ENCODE measurements at places on chromosomes 1 and 21.

DNA sequence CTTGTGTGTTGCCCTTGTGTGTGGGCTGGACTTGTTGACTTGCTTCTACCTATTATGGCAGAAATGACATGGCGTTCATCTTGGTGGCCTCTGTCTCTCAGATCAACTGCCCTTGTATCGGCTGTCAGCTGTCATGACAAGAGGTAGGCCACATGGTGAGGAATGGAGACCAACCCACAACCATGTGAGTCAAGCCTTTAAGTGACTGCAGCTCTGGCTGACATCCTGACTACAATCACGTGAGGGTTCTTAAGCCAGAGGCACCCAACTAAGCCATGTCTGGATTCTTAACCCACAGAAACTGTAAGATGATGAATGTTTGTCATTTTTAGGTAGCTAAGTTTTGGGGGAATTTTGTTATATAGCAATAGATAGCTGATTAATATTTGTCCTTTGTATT, 82.1 kb downstream of the KCND3 start:
- DNase-seq = peak; percentile 36

DNA sequence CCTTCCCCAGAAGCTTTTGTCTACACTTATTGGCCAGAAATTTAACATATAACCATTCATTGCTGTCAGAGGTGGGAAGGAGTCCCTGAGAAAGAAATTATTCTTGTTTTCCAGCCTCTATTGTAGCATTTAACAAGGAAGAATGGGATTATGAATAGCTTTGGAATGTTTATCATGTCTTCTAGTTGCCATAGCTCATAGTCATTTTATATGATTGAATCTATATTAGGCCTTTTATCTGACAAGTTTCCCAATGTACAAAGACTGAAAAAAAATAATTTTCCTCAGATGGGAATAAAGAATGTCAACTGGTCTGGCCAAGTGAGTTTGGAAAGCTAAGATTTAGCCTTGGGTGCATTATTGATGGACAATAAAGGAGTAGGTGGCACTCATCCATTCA, 28.3 kb downstream of the PTPRC start:
- DNase-seq = no peak

GRCh38 chr1:204151552-204152309, at the start of gene ETNK2:
Gene ETNK2, minus strand, starts transcription at chr1:204152044. Its CDS starts 192 bp downstream, at chr1:204151852.
- DNase-seq = peak; percentile 21

DNA sequence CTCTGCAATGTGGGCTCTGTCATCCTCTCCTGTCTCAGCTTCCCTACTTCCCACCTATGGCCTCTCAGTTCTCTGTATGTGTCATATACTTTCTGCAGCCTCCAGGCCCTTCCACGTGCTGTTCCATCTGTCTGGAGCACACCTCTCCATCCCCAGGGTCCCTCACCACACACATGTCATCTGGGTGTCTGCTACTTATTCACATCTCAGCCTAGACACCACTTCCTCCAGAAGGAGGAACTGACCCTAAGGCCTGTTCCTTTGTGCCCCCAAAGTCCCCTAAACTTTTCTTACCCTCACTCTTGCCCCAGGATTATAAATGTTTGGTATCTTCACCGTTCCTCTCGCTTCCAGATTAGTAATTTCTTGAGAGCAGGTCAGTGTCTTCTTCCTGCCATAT, 10.1 kb downstream of the LACTBL1 start:
- DNase-seq = no peak

GRCh38 chr21:37395961-37396360, 29.4 kb downstream of the DYRK1A start:
- no peak for DNase-seq

DNA sequence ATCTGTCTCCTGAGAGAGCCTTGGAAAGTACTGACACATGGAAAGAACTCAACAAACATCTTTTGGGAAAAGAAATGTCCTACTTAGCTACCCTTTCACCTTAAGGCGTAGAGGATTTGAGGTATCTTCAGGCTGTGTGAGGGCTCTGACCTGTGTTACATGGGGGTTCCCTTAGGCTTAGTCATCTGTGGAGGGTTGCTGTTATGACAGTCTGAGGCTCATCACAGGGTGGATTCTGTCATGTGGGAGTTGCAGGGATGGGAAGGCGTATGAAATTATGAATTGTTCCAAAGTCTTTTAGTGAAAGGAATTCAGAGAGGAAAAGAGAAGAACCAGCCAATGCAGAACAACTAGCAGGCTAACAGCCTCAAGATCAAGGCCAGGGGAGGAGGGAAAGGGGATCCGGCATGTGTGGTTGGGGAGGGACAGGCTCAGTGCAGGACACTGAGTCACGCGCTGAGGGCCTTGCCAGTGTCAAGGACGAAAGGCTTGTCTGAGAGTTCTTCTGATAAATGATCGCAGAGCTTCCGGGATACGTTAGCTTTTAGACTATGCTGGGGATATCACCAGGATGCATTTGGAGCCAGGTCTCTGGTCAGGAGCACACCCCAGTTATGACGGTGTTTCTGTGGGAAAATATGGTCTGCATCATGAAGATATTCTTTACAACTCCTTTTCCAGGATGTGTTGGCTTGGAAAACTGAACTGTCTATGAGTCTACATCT, 24.6 kb upstream of the PLA2G2C start:
- no peak for DNase-seq

DNA sequence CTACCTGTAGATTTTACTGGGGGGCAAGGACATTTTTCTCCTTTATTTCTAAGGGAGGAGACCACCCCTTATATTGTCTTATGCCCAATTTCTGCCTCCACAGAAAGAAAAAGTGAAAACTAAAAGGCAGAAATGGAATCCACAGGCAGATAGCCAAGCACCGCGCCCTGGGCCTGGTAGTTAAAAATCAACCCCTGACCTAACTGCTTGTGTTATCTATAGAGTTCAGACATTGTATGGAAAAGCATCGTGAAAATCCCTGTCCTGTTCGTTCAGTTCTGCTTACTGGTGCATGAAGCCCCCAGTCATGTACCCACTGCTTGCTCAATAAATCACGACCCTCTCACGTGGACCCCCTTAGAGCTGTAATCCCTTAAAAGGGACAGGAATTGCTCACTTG, 33.7 kb upstream of the IL6R start:
- no peak for DNase-seq

DNA sequence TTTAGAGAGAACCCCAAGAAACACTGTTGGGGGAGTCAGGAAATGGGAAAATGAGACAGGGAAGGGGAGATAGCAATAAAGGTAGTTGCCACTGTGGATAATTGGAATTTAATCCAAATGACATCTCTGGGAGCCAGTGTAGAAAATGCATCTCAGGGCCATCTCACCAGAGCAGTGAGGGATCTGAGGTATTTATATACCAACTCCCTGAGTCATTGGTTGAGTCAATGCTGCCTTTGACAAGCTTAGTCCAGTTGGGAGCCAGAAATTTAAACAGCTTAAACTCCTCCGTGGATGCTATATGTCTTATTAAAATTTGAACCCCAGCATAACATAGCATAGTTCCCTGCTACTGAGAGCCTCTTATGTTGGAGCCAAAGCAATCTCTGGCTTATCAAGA, 140.3 kb downstream of the SLC30A10 start:
- DNase-seq = no peak

DNA sequence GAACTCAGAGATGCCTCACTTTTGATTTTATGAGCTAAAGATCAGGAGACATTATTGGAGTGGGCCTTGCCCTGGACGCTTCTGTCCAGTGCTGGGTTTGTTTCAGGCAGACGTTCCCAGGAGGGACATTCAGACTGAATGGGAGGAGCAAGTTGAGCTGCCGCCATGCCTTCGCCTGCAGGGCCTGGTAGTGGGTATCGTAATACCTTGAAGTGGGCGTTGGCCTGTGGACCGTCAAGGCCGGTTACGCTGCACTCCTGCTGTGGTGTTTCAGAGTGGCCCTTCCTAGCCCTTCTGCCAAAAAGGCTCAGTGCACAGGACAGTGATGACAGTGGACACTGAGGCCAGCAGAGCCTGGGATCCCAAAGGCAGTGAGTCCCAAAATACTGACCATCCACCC, 1.6 kb downstream of the FAM3B start:
- DNase-seq = no peak

DNA sequence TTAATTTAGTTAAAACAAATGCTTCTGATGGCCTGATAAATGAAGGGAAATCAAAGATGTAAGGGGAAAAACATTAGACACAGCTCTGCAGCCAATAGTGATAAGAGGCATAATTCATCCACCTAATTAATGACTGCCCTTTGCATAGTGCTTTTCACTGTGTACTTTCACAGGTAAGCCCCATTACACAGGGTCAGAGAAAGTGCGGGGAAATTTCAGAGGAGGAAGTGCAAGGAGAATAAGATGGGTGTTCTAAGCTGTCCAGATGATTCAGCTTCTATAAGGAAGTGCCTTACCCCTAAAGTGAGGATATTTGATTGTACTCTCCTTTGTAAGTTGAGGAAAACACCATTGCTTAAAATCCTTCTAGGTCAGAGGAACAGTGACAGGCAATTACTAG, 88.0 kb downstream of the NR5A2 start:
- no peak for DNase-seq

DNA sequence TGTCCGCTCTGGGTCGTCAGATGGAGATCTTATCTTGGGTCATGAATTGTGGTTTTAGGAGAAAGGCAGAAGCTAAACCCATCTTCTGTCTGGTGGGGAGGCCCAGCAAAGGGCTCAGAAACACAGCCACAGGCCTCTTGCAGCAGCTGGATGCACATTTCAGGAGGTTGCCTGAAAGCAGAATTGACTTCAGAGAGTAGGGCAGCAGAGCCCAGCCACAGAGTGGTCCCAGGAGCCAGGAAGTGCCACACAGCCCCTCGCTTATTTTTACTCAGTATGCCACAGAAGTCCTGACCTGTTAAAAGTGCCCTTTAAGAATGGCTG, 8.3 kb upstream of the RIPK4 start:
- no peak for DNase-seq

GRCh38 chr1:234543442-234544086, 64.6 kb upstream of the TARBP1 start:
- DNase-seq = no peak

DNA sequence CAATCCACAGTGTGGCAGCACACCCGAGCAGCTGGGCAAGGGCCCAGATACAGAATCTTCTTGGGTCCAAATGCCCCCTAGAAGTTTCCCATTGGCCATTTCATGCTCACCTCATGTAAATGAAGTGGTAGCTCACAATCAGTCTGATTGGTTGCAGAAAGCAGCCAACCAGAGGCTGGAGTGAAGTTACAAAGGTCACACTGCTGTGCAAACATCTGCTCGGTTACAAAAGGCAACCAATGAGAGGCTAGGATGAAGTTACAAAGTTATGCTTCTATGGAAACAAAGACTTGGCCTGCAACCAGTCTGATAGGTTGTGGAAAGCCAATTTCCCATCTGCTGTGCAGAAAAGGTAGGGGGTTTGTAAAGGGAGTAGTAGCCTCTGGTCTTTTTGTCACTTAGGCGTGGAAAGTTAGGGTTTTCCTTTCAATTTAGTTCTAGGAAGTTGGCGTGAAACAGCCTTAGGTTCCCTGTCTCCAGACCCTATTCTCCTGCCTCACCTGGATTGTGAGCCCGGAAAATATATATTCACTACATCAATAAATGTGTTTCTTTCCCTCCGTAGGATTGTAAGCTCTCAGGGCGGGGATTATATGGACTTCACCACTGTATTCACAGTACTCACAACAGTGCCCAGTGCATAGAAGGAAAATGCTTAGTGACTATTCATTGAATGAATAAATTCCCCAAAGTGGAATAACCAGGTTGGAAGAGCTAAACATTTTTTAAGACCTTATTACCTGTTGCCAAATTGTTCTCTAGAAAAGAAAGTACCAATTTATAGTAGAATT, 91.9 kb downstream of the URB2 start:
- no peak for DNase-seq

DNA sequence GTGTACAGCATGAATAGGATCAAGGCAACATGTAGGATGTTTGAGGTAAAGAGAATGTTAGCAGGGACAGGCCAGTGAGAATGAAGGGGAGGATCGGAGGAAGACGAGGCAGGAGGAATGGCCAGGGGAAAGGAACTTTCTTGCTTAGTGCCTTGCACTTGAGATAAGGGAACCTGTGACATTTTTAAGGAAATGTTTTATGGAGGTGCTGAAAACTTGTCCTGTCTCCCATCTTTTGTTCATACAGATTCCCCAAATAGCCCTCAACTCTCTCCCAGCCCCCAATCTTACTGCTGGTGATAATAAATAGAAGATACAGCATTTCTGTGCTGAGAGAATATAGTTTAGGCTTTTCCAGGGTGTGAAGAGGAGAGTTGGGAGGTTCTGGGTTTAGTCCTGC, 13.6 kb downstream of the ATP8B2 start:
- DNase-seq = no peak

DNA sequence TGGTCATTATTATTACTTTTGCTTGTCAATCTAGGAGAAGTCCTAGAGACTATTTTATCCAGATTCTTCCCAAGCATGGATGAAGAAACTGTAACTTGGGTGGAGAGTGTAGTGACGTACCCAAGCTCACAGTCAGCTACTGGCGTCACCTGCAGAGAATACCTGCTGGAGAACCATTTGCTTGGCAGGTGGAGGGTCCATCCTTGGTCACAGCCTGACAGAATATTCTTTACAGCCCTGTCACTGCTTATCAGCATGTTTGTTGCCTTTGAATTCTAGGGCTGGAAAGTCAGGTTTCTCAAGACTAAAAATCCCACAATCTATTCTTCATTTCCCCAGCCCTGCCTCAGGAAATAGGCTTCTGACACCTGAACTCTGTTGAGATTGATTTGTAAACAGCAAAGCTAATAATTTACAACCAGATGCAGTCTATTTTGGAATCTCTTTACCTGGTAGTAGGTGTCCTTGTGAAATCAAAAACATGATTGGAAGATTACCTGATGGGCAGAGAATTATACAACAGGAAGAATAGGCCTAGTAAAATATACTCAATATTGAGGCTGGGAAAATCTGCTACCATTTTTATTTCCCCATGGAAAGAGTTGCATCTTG, 100.4 kb upstream of the ZNF644 start:
- no peak for DNase-seq

DNA sequence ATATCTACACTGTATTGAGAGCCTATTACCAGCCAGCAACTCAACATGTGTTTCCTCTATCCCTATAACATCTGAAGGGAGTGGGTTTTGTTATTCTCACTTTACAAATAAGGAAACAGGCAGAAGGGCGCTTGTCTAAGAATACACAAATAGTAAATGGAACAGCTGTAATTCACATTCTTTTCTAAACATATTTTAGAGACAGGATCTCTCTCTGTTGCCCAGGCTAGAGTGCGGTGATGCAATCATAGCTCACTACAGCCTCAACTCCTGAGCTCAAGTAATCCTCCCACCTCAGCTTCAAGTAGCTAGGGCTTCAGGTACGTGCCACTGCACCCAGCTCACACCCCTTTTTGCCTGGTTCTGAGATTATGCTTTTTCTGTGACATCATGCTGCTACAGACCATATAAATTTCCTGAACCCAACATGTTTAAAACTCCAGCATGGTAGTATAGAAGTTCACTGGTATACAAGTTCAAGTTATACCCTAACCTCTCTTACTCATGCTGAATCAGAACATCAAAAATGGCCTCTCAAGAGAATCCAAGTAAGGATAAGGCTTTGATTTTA, 8.6 kb upstream of the TACSTD2 start:
- no peak for DNase-seq

- no peak for DNase-seq
Observed at GRCh38 chr21:15820852-15821379, 91.1 kb downstream of the USP25 start.

- no peak for DNase-seq
Observed at GRCh38 chr1:4837031-4837600, 182.7 kb downstream of the AJAP1 start.

Measured in activated CD4-positive, alpha-beta T cell treated with anti-CD3 and anti-CD28 coated beads, Interleukin-10, Interleukin-2, amounts not matched to agents 100 ng/mL and 50 ng/mL, durations not matched to agents 16 hours and 8 hours (primary cell).